Kidney epithelial cell (primary cell): ENCODE measurements at places on chromosomes 5 and 9. TPM values are rescaled to one million over a fixed set of nuclear protein-coding genes. Genes with fewer than 3 reads are reported as not detected.

- DNase-seq: no peak
Measured at GRCh38 chr5:14183187-14183939, 40.2 kb downstream of the TRIO start.

DNA sequence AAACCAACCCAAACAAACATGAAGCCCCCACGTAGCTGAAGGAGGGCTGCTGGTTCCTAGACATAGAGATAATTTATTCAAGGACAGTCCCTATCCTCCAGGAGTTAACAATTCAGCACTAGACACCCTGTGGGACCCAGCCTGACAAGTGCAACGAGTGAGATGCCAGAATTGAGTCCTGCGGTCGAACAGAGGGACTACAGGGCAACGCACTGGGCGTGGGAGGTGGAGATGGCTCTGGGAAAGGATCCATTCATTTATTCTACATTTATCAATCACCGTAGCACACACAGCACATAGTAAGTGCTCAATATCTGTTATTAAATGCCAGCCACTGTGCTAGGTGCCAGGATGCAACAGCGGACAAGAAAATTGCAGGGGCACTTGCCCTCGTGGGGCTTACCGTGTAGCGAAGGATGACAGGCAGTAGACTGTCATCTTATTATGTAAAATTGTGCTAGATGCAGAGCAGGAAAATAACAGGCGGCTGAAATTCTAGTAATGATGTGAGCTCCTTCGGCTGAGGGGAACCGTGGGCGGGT is 855 bp upstream of the ARHGAP26 start:
- no peak for DNase-seq

DNA sequence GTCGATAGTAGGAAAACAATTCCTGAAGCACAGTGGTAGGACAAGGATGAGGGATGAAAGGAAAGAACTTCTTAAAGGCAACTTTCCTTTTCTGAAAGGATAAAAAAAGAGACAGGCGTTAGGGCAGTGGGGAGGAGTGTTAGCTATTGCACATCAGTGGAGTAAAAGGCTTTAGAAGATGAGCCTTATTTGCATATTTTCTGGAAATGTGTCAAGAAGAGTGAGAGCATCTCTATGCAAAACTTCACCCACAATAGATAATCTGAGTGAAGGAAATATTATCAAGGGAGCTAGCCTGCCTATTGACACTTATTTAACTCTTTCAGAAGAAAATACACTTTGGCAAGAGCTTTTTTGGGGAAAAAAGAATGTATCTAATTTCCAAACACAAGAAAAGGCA is 151.6 kb downstream of the MACIR start:
- DNase-seq: no peak

- no peak for DNase-seq
Measured at GRCh38 chr9:85554349-85554748, 187.4 kb downstream of the AGTPBP1 start.

- DNase-seq: no peak
Measured at GRCh38 chr9:116985596-116985995, 298.5 kb downstream of the TRIM32 start.

DNA sequence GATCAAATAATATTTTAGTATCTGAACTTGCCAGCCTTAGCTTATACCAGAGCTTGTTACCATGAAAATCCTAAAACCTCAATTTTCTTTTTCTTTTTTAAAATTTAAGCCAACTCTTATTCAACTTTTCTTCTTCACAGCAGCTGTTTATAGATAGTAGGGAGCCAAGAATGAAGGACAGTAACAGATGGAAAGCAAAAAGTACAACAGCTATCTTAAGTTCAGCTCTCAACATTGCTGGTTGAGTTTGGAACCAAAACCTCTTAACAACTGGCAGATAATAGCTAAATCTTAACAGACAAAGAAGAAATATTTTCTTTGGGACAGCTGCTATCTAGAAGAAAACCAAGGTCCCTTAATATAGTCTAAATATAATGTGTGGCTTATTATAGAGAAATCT is 74.7 kb downstream of the PJA2 start:
- no peak for DNase-seq

GRCh38 chr5:54844905-54845566 is 140.4 kb downstream of the ESM1 start:
- no peak for DNase-seq

DNA sequence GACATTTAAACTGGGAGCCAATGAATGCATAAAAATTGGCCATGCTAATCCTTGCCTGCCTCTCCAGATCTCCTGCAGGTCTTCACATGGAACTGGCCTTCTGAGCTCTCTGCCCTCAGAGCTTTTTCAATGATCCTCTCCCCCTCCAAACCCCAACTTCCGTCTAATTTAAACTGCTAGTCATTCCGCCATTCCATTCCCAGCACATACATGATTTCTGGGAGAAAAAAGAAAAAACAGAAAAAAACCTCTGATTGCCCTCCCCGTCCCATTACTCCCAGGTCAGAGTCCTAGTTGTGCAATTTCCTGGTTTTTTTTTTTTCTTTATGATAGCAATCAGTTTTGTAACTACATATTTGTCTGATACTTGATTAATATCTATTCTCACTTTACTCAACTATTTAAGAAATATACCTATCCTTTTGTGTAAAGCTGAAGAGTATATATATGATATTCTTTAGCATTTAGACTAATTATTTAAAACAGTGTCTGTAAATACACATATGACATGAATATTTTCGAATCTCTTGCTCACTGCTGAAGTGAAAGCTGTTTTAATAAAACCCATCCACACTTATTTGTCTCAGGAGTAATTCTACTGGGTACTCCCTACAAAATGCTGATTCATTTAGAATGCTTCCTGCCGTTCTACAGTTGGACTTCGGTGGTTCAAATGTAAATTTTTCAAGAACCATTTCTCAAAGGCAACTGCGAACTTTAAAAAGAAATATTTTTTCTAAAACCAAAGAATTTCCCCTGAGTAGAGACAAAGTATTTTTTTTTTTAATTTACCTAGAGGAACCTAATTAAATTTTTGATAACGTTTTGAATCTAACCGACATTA is 1.6 kb downstream of the HINT1 start:
- no peak for DNase-seq

DNA sequence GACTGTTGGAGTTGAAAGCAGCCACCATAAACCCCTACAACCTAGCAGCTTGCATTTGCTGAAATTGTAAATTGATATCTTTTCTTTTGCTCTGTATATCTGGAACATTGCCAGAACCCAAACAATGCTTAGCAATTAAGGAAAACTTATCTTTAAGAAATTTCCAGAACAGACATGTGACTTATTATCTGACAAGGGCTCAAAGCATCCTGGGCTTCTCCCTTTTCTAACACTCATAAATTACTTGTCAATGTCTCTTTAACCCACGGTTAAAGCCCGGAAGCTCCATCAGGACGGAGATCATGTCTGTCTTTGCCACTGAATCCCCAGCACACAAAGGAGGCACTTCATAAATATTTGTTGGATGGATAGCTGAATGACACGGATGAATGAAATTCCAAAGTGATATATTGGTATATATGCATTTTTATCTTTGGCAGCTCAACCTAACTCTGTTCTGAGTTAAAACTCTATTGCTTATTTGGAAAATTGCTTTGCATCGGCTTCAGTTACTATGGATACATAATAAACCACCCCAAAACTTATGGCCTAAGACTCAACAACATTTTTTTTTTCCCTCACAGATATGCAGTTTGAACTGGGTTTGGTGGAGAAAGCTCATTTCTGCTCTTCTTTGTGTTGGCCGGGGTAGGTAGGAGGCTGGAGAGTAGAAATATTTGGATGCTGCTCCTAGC is 103.1 kb upstream of the CLINT1 start:
- DNase-seq: no peak

The FLT4 gene
- total RNA-seq: 1.1 and 2.6 TPM in 2 replicates

DNA sequence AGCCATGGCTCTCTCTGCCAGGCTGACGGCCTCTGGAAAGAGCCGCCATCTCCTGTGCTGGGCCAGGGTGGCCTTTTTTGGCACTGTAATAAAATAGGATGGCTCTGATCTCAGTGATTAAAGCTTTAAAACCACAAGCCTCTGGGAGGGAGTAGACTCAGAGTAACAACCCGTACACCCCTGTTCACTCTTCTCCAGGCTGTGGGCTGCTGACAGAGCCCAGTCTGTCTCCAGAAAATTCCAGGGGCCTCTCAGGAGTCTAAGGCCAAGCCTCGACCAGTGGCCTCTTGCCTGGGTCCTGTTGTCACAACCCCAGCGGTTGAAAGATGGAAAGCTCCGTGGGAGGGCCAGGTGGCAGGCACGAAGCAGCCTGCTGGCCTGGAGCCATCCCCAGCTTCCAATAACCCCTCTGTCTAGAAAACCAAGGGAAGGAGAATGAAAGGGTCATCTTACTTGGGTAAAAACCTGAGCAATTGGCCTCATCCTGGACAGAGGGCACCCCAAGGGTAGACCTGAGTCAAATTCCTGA is 286.7 kb upstream of the ZNF462 start:
- no peak for DNase-seq

GRCh38 chr9:133348718-133349573 is 928 bp downstream of the RPL7A start:
- DNase-seq: no peak

The CANX gene
- total RNA-seq: 586 and 649 TPM in 2 replicates

- DNase-seq: no peak
Measured at GRCh38 chr9:92429836-92430235, 5.6 kb upstream of the OMD start.

The F2RL2 gene
- 2.0 and 2.5 TPM in 2 replicates for total RNA-seq

DNA sequence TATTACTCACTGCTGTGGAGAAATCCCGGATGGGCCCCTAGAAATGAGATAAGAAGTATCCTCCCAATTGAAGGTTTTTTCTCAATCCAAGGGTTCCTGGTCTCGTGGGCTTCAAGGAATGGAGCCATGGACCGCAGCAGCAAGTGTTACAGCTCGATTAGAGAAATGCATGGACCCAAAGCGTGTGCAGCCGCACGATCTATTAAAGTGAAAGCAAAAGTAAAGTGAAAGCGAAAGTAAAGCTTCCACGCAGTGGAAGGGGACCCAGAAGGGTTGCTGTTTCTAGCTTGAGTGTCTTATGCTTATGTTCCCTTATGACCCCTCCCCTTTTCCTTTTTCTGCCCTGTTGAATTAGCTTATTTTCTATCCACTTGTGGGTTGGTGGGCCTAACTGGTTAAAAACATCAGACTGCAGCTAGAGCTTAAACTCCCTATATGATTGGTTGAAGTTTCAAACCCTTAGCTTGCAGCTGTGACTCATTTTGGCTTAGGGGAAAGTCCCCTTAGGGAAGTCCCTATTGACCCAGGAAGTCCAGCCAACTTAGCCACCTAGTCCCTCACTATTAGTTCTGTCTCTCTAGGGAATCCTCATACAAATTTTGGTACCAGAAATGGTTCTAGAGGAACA is 1111.8 kb downstream of the TAF11L14 start:
- no peak for DNase-seq

The ANGPTL2 gene
- 4.9 TPM in 2 replicates for total RNA-seq

DNA sequence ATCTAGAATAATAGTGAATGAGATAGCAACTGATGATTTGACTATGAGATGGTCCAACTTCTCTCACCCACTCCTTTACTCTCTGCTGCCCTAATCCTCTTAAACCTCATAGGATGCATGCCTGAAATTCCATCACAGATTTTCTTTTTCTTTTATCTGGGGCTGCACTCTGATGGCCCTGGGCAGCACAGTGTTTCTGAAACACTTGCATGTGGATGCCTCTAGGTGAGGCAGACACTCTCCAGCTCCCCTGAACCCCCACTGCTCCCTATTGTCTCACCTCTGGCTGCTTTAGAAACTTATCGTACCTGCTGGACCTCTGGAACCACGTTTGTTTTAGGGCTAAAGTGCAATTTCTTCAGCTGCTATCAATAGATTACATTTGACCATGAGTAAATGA is 67.5 kb downstream of the HTR4 start:
- no peak for DNase-seq

GRCh38 chr5:163614787-163615186 is 109.4 kb downstream of the MAT2B start:
- no peak for DNase-seq

The HTR1A gene
- total RNA-seq: not detected in 2 replicates

GRCh38 chr9:36099718-36100117 is 36.8 kb upstream of the GLIPR2 start:
- no peak for DNase-seq

The ELP1 gene
- 24.7 and 28.1 TPM in 2 replicates for total RNA-seq

DNA sequence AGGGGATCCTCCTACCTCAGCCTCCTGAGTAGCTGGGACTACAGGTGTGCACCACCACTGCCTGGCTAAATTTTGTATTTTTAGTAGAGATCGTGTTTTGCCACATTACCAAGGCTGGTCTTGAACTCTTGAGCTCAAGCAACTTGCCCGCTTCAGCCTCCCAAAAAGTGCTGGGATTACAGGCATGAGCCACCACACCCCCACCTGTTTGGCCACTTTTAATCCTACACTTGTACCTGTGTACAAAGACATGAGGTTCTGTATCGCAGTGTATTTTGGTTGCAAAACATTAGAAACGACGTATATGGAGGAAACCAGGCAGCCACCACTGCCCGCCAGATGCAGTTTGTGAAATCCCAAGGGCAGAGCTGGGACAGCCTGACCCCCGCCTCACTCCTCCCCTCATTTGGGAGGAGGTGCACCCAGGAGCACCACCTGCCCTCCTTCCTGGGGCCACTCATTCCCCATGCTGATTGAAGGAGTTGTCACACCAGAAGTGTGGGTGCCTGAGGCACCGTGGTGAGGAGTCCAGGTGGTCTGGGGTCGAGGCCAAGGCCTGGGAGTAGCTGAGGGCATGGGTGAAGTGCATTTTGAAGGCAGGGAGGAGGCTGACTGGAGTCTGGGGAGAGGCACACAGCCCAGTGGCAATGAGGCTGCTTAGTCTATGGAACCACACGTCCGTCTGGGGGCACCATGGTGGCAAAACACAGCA is 39.3 kb upstream of the OLFM1 start:
- no peak for DNase-seq

The CTNND2 gene
- 0.29 and 0.34 TPM in 2 replicates for total RNA-seq

DNA sequence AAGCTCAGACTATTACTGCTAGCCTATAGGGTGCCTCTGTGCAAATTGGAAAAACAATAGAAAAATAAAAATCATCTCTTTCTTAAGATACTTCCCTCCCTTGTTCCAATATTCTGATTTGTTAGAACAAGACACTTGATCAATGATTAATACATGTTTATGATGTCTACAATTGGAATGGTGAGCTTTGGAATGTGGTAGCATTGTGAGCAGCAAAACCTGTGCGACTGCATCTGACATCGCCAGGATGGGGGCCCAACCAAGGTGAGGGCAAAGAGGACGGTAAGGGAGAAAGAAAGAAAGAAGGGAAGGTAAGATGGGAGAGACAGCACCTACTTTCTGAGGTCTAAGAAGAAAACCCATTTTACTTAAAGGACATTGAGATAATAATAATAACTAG is 183.0 kb upstream of the TRIM32 start:
- DNase-seq: no peak

The HSPB3 gene
- total RNA-seq: 0.50 TPM in 1 of 2 replicates, not detected in the other

The ERAP2 gene
- total RNA-seq: 19.1 and 19.2 TPM in 2 replicates

The TEX10 gene
- total RNA-seq: 29.2 and 33.4 TPM in 2 replicates

- no peak for DNase-seq
Measured at GRCh38 chr9:132046456-132046855, 33.2 kb downstream of the MED27 start.

GRCh38 chr9:31702957-31703356 is 681.5 kb upstream of the ACO1 start:
- DNase-seq: no peak

- no peak for DNase-seq
Measured at GRCh38 chr9:135343837-135344522, 135.6 kb upstream of the PPP1R26 start.

The NTRK2 gene
- 0.96 and 1.5 TPM in 2 replicates for total RNA-seq

The HINT1 gene
- total RNA-seq: 369 and 370 TPM in 2 replicates
